NCI-H2081 treated with DMSO at 0.1 percent for 48 hours (cell line): ENCODE measurements at places on chromosomes 3 and 15.

GRCh38 chr15:31367730-31368344 is 41.2 kb downstream of the KLF13 start:
- DNase-seq: no peak

GRCh38 chr3:192933779-192934460 is 16.3 kb upstream of the MB21D2 start:
- DNase-seq: no peak

DNA sequence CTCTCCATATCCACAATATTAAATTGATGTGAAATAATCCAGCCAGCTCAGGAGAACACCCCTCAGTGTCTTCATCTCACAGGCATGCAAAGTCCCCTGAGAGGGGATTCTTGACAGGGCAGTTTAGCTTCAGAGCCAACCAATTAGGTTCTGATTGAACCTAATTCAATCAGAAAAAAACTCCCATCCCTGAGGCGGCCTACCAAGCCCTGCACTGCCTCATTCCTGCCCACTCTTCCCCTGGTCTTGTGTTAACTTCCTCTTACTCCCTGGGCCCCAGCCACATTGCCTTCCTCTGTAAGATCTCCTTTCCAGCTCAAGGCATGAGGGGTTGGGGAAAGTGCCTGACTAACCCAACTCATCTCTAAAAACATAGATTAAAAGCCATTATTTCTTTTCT is 46.1 kb downstream of the FRMD4B start:
- DNase-seq: no peak

- no peak for DNase-seq
These were observed 75.0 kb downstream of the BFSP2 start for GRCh38 chr3:133474817-133475216.

- no peak for DNase-seq
These were observed 197.7 kb downstream of the LSAMP start for GRCh38 chr3:116247605-116248004.

- no peak for DNase-seq
These were observed 126.2 kb downstream of the KLF13 start for GRCh38 chr15:31452595-31453557.

GRCh38 chr15:38844736-38845135 is 280.1 kb upstream of the RASGRP1 start:
- DNase-seq: no peak

DNA sequence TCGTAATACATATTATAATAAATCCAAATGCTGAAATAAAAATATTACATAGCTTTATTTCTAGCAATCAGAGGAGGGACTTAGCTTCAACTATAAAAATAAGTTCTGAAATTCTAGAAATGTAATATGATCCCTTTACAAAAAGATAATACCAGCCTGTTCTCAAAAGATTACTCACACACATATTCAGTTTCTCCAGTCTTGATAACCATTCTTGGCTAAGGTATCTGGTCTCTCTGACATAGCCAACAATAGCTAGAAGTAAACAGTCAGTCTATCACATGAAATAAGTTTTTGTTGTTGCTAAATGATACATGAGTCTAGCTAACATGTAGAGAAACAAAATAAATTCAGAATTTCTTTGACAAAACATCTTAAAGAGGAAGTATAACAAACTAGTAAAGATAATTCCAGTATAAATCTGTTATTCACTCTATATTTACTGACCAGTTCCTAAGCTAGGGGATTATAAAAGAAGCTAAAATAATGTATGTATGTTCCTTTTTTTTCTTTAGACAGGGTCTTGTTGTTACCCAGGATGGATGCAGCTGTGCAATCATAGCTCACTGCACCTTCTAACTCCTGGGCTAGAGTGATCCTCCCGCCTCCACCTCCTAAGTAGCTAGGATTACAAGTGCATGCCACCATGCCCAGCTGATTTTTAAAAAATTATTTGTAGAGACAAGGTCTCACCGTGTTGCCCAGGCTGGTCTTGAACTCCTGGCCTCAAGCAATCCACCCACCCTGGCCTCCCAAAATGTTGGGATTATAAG is 170.6 kb downstream of the TBL1XR1 start:
- DNase-seq: no peak

- DNase-seq: no peak
These were observed 34.8 kb downstream of the NMNAT3 start for GRCh38 chr3:139642996-139643395.

DNA sequence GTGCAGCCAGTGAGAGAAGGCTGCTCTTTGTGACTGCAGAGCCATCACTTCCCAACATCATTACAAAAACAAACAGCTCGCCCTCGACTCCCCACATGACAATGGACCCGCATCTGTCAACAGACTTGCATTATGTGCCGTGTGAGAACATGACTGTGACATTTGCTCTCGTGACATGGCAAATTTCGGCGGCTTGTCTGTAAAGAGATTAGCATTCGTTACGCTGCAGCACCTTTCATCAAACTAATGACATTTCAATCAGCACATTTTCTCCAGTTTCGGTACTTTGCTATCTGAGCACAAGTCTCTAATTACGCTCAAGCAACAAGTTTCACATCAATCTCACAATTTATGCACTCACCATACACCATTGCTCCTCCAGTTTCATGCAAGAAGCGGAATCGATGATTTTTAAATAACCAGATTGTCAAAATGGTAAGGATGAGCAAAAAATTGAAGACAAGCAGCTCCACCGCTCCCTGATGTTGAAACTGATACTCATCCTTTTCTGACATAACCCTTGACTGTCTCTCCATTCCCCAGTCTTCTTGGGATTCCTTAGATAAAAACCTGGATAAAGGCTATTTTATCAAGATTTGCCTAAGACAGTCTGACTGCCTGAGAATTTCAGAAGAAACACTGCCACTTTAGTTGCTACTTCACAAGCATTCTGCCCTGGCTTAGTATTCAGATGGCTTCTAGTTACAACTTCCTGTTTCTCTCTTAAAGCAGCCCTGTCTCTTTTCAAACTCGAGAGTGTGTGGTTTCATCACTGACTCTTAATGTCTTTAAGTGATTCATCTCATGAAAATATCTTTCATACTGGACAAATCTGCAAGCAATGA is at the start of gene SLC9A9:
Gene SLC9A9 (minus strand): TSS at position 682 of the 845 bp plus-strand sequence. CDS start 146 bp downstream, at position 536.
- DNase-seq: no peak

- DNase-seq: no peak
These were observed 160.5 kb downstream of the GREM1 start for GRCh38 chr15:32878342-32878741.

- DNase-seq: no peak
These were observed 365.8 kb upstream of the RGMA start for GRCh38 chr15:93454788-93455187.

DNA sequence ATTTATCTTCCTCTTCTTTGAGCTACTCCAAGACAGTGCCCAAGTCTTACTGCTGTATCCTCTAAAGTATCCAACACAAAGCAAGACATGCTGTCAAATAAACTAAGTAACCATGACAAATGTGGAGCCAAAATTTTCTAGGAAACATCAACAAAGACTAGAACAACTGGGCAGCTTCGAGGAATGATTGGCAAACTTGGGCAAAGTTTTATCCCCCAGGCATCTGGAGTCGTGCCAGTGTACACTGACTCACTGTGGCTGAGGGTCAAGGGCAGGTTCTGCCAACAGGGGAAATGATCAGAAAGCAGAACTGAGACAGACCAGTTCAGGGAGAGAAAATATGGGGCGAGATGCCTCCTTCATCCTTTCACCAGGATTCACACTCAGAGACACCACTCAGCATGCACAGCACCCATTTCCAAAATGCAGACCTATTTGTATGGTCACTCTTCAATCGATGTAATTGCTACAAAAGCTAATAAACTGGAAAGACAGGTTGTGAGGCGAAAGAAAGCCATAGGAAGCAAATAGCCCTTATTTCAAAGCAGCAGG is 65.8 kb downstream of the MB21D2 start:
- DNase-seq: no peak
